Activated CD4-positive, alpha-beta T cell treated with anti-CD3 and anti-CD28 coated beads for 36 hours (primary cell): ENCODE measurements at places on chromosomes 7 and 10.

DNA sequence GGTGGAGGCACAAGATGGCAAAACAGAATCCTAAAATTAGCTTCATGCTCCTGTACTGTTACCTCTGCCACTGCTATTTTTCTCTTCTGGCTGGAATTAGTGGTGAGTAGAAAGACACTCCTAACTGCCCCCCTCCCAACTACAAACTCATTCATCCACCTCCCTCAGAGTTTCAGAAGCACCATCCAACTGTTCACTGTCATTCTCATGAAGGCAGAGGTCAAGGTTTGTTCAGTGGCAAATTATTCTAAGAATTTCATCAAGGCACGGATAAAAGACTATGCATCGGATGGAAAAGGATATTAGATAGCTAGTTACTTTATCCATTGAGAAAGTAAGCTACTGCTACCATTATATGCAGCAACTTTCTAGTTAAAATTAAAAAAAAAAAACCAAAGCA lies 59.7 kb downstream of the LRGUK start:
- DNase-seq, result no peak

DNA sequence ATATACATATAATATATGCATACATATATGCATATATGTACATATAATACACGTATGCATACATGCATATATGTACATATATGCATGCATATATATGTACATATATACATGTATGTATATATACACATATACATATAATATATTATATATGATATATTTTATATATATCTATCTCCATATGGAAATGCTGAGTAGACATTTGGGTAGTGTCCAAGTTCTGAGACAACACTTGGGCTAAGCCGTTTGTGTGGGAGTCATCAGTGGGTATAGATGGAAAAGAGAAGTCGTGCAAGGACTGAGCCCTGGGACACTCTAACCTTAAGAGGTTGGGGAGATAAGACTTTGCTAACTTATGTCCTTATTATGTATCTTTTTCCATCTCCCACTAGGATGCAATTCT lies 165.2 kb upstream of the PODXL start:
- no peak for DNase-seq

- DNase-seq, result no peak
These were observed 42.7 kb upstream of the LAMB1 start for GRCh38 chr7:108045669-108046068.

DNA sequence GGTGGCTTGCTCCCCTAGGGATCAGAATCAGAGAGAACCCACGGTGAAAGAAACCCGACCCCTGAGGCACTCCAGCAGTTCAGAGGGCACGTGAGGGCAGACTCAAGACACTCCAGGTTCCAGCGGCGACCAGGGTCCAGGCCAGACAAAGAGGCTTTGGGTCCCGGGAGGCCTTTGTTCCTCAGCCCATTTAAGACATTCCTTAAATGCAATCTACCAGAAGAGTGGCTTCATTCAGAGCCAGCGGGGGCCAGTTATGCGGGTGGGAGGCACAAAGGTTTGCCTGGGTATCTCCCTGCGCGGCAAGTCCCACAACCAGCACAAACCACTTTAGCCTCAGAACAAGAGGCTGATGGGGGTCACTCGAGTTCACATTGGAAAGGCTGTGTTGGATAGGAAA lies 53.6 kb downstream of the AFAP1L2 start:
- no peak for DNase-seq

DNA sequence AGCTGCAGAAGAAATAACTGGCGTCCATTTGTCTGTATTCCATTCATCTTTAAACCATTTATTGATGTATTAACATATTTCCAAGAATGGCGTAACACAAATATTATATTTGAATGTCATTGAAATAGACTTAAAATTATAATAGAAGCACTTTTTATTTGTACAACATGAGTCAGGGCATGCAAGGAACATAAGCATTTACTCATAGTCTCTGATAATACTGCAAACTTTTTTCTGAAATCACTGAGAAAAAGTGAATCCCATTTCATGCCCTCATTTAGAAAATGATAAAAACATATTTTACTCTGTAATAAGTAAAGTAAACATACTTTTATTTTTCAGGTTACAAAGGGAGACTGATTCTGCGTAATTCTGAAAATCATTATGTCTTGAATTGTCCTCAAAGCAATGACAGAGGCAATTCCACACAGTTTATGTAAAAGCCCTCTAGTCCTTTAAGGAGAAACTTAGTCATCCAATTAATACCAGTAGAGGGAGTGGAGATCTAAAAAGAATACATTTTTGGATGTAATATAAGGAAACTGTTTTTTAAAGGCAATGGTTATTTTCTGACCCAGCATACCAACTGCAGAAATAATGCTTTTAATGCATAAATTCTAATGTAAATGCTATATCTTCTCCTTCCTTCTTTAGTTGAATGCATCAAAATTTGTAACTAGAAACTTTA lies 58.1 kb downstream of the AGMO start:
- DNase-seq, result no peak

DNA sequence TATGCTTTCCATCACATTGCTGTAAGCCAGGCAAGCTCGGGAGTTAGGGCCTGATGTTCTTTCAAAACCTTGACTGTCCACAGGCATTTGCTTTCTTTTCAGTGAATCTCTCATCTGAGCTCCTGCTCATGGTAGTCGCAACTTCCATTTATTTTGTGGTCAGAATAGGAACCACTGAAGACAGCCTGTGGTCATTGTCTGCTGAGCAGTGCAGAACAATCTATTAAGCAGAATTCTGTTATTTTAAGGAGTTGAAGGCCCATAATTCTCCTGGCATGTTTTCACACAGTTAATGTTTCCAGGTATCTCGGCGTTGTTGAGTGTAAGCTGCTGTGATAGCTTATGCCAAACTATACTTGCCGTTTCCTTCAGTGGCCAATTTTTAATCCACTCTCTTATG lies 491.1 kb upstream of the AKR1E2 start:
- DNase-seq, result no peak
